Nephron progenitor cell (in vitro differentiated cells): ENCODE measurements at places on chromosomes 5 and 9.

GRCh38 chr9:78940121-78940855, 631.5 kb upstream of the TLE4 start:
- no peak for DNase-seq

GRCh38 chr5:157925786-157926671, 67.1 kb upstream of the CLINT1 start:
- DNase-seq, result no peak

- peak; percentile 39 for DNase-seq
These were observed 39.0 kb upstream of the POC5 start for GRCh38 chr5:75756211-75756610.

DNA sequence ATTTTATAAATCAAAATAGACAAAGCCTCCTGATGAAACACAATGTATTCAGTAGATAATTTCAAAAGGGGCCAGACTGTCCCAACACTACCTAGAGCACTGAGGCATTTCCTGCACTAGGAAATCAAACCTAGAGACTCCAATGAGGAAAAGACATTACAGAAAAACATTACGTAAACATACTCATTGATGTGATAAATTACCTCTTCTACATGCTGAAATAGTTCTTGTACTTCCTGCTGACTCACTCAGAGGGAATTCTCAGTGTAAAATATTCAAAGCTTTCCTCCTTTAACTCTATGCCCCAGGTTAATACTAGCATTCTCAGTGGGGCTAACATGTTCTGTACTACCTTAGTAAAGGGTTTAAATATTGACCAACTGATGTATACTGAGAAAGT, 178.0 kb downstream of the ESM1 start:
- no peak for DNase-seq

- DNase-seq, result no peak
These were observed 448.1 kb downstream of the NFIB start for GRCh38 chr9:13865869-13866268.

- no peak for DNase-seq
These were observed 6.9 kb downstream of the KIAA1958 start for GRCh38 chr9:112493393-112494137.

DNA sequence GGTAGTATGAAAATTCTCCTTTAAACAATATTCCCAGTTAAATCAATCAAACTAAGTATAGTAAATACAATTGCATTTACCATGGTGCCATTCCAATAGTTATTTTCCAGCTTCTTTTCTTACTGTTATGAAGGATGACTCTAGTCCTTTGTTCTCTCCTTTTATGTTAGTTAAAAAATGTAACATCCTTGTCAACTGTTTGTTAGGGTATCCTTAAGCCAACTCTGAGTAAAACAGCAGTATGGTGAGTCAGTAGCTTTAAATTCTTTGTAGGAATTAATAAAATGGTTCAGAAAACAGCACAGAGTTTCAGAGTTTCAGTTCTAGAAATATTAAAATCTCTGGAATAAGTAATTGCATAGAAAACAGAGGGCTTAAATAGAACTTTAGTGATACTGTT, 384.4 kb downstream of the MTRR start:
- DNase-seq, result no peak

- DNase-seq, result peak; percentile 52
These were observed 36.9 kb downstream of the LMX1B start for GRCh38 chr9:126650404-126651341.

- DNase-seq, result no peak
These were observed 41.3 kb downstream of the GARNL3 start for GRCh38 chr9:127305838-127306226.

- DNase-seq, result no peak
These were observed 20.3 kb upstream of the LECT2 start for GRCh38 chr5:135975122-135975521.

DNA sequence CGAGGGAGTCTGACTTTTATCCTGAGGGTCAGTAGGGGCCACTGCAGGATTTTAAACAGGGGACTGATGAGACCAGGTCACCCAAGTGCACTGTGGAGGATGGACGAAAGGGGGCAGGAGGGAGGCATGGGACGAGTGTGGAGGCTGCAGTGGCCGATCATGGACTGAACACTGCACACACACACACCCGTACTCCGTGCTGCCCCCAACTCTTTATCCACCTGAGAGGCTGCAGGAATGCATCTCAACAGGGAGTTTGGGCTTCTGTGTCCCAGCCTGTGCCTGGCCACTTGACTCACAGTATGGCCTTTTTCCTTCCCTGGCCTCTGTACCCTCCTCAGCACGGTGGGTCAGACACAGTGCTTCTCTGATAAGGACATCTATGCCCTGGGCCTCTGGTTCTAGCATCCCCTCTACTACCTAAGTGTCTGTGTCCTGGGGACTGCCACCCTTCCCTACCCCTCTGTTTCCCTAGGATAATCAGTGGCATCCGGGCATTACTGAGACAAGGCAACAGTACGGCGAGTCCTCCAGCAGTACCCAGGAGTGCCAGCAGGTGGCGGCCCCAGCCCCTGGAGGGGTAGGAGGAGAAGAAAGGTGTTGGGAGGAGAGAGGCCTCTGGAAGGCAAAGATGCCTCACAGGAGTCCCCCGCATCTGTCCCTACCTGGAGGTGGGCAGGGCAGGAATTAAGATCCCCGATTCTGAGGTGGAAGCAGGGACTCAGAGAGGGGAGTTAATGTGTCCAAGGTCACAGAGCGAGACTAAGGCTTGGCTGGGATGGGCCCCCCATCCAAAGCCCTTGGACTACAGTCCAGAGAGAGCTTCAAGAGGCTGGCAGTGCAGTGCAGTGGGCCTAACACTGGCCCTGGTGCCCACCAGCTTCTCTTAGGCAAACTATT, 5.1 kb upstream of the CDX1 start:
- peak; percentile 96 for DNase-seq

DNA sequence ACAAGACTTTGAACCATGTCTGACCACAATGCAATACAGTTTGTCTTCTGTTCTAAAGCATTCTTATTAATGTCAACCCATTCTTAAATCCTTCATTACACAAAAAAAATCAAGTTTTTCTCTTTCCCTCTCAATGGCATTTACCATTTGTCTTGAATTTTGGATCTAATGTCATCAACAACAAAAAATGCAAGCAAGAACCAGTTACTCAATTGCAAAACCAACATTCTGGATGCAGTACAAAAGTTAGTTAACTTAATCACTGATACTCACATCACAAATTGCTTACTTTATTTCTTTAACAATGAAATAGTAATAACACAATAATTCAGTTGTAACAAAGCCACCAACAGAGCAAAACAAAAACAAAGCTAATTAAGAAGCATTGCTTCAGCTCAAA, 6.0 kb downstream of the C9orf40 start:
- DNase-seq, result no peak

- DNase-seq, result no peak
These were observed 167.0 kb downstream of the TTC39B start for GRCh38 chr9:15140051-15140450.

DNA sequence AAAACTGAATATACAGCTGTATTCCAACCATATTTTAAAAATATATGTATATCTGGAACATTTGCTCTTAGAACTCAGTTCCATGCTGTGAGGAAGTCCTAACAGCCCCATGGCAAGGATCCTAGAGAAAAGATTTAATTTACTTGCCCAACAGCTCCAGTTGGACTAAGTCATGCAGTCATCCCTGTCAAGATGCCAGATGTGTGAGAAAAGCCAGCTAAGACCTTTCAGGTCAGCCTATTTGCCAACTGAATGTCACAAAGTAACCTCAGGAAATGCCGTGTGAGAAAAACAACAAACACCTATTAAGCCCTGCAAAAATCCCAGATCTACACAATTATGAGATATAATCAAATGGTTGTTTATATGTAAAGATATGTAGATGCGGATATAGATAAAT, 416.3 kb downstream of the NR2F1-AS1 start:
- DNase-seq, result no peak

GRCh38 chr5:137374110-137374714, 124.9 kb downstream of the SPOCK1 start:
- no peak for DNase-seq

DNA sequence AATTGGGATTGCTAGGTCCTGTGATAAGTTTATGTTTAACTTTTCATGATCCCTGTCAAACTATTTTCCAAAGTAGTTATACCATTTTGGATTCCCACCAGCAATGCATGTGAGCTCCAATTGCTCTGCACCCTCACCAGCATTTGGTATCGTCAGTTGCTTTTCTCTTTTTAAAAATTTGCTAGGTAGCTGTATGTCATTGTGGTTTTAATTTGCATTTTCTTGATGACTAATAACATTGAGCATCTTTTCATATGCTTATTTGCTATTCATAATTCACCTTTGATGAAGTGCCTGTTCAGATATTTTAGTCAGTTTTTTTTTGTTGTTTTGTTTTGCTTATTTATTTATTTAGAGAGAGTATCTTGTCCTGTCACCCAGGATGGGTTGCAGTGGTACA, 12.5 kb downstream of the TAF1L start:
- no peak for DNase-seq

DNA sequence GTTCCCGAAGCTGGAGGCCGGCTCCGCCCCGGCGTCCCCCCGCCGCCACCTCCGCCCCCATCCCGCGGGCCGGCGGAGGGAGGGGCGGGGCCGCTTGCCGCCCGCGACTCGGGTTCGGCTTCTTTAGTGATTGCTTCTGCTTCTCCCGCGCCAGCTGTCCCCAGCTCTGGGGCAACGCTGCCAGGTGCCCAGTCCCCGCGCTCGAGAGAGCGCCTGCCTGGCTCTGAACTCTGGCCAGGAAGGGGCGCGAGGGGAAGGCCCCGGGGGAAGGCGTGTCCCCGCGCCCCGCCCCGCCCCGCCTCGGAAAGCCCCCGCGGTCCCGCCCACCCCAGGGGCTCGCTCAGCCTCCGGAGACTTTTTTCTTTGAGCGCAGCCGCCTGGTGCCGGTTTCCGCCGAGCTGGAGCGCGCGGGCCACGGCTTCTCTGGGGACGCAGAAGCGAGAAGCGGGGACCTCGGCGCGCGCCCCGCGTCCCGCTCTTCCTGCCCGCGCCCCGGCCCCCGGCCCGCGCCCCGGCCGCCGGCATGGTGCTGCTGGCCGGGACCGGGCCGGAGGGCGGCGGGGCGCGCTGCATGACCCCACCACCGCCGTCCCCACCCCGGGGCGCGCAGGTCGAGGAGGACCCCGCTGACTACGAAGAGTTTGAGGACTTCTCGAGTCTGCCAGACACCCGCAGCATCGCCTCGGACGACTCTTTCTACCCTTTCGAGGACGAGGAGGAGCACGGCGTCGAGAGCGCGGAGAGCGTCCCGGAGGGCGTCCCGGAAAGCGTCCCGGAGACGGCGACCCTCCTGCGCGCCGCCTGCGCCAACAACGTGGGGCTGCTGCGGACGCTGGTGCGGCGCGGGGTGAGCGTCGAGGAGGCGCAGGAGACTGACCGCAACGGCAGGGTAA, at the start of gene ANKRD33B:
Gene ANKRD33B, plus strand, starts transcription at position 126 of the 893 bp plus-strand sequence. Its CDS starts 398 bp downstream, at position 524.
- peak; percentile 85 for DNase-seq

DNA sequence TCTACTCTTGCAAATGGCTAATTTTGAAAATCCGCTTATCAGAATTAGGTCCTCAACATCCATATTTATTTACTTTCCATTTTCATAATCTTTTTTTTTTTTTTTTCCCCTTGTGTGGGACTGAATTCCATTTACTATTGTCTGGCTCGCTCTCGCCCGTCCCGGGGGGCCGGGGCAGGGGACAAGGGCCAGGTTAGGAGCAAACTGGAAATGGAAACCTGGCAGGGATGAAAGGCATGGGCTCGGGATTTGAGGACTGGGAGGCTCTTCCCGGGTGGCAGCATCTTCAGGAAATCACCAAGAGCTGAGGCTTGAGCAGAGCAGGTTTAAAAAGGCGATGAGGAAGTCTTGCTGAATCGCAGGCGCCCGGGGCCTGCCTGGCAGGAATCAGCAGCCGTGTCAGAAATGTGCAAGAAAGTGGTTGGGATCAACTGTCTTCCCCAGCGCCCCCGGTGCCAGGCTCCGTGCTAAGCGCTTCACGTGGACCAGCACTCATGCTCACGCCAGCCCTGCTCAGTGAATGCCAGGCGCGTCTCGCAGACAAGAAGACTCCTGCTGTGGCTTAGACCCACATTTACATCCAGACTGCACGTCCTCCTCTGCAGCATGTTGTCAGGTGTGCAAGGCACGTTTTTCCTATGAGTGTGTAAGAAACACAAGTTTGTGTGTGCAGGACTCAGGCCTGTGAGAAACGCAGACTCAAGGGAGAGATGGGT, 66.3 kb upstream of the UNC5A start:
- DNase-seq, result no peak

- no peak for DNase-seq
These were observed 142.2 kb upstream of the MAP3K1 start for GRCh38 chr5:56673171-56673570.

DNA sequence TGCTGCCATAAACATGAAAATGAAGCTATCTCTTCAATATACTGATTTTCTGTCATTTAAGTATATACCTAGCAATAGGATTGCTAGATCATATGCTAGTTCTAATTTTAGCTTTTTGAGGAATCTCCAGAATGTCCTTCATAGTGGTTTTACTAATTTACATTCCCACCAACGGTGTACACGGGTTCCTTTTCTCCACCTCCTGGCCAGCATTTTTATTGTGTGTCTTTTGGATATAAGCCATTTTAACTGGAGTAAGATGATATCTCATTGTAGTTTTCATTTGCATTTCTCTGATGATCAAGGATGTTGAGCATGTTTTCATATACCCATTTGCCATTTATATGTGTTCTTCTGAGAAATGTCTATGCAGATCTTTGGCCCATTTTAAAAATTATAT, 446.5 kb downstream of the GABRG2 start:
- DNase-seq, result no peak

- no peak for DNase-seq
These were observed 670 bp upstream of the FBP1 start for GRCh38 chr9:94639999-94640376.

DNA sequence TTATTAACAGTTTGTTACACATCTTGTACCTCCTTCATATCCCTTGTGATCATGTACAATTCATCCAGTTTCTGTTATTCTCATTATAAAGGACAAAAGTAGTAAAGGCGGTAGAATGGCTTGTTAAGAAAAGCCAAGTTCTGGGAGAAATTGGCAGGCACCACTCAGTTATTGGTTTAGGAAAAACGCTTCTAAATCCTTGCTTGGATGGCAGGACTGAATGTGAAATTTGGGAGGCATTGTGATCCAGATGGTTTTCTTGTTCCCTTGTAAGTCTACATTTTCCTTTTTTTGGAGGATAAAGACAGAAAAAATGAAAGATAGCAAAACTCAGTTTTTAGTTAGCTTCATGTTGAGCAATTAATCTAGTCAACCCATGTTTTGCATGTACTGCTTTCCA, 130.2 kb downstream of the MAT2B start:
- DNase-seq, result no peak

DNA sequence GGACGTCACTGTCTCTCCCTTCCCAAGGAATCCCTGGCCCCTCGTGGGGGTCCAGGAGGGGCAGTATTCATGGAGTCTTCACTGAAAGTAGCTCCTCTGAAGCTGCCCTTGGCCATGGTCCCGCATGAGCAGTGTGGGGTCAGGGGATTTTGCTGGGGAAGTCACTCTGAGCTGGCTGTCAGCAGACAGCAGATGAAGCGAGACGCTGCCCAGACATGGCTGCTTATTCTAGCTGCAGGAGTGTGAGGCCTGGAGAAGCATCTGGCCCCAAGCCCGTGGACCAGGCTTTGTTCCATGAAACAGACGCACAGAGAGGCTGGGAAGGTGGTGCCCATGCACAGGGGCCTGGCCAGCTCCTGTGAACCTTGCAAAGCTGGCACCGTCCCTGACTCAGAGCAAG, 21.5 kb upstream of the ASS1 start:
- no peak for DNase-seq
